ENCODE measurements at places on chromosomes 7 and 10.

GRCh38 chr10:54903745-54904144, 102.7 kb upstream of the PCDH15 start:
- no peak for DNase-seq

DNA sequence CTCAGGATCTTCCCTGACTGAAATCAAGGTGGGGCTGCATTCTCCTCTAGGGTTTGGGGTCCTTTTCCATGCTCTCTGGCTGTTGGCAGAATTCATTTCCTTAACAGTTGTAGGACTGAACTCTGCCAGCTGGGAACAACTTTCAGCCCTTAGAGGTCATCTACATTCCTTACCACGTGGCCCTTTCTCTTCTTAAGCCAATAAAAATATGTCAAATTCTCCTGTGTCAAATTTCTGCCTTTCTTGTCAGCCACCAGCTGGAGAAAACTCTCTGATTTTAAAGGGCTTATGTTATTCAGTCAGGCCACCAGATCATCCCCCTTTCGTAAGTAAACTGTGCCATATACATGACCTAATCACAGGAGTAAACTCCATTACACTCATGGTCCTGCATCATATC, 95.3 kb upstream of the IL6 start:
- no peak for DNase-seq

- DNase-seq = peak; percentile 66
These were observed 225.2 kb upstream of the PRSS58 start for GRCh38 chr7:142482891-142483658.

DNA sequence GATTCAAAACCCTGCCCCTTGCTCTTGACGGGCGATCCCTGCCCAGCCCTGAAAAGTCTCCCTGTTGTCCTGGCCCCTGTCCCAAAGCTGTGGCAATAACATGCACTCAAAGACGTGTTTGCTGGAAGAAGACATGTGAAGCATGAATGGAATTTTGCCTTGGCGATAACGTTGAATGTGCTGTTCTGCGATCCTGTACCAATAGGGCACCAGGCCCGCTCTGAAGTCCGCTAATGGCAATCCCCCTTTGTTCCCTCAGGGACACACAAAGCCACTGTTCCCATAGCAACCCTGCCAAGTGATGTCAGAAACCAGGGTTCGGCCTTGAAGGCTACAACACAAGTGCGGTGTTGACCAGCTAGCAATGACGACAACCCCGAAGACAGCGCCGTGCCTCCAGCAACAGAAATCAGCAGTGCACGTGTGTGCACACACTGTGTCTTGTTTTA, 284.6 kb downstream of the KLF6 start:
- peak; percentile 37 for DNase-seq

GRCh38 chr7:143256932-143257331, 6.3 kb upstream of the GSTK1 start:
- no peak for DNase-seq

DNA sequence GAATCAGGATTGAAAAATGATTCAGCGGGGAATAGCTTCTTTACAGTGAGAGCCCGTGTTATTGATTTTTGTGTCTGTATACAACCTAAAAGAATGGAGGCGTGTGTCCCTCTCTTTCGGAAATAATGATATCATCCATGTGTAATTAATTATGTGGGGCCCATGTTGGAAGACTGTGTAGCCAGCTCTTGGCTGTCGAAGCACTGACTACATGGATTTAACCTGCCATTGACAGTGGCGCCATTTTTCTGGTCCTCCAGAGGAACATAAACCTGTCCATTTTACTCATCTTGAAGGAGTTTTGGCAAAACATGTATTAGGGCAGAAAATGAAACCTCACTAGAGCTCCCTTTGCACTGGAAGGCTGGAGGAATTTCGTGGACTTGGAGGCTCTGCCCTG, 119.6 kb downstream of the ITIH5 start:
- no peak for DNase-seq

DNA sequence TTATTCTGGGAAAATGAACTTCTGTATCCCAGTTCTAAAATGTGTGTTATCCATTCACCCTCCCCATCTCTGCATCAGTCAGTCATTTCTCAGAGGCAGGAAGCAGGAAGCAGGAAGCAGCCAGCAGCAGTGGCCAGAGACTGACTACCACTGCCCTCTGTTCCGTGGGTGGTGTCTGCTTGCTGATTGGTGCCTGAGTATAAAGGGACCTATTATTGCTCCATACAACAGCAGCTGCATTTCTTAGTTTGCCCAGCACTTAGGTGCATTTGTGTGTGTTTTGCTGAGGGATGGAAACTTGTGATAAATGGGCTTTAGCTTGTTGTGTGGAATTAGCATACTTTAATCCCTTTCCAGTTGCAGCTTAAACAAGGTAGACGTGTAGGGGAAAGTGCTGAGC, 582.2 kb downstream of the SORCS1 start:
- DNase-seq = no peak

- no peak for DNase-seq
These were observed 24.5 kb downstream of the VSTM4 start for GRCh38 chr10:49090696-49091380.

- no peak for DNase-seq
These were observed 65.1 kb downstream of the MINDY3 start for GRCh38 chr10:15795036-15795792.

GRCh38 chr10:59904426-59905065, 1.8 kb downstream of the CCDC6 start:
- no peak for DNase-seq

- no peak for DNase-seq
These were observed 246.1 kb downstream of the CREB5 start for GRCh38 chr7:28658381-28658780.

DNA sequence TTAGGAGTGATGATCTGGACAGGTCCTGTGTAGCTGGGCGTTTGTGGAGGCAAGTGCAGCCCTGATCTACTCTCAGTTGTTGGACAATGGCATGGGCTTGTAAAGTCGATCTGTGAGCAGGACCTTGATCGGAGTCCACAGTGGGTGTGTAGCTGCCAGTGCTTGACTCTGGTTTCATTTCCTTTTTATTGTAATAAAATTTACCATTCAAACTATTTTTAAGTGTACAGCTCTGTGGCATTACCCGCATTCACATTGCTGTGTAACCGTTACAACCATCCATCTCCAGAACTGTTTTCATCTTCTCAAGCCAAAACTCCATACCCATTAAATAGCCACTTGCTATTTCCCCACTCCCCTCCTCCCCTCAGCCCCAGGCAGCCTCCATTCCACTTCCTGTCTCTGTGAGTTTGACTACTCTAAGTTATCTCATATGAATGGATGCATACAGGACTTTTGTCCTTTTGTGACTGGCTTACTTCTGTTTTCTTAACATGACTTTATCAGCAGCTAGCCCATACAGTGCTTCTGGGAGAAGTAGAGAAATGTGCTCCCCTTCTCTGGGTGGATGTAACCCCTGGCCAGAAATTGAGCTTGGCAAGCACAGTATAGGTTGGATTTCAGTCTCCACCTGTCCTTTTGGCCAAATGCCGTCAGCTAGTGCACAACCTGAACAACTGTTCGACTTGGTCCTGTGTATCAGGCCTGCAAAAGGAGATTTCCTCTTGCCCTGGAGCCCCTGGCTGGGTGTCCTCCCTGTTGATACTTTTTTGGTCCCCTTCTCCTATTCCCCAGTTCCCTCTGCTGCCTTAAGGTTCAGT, 180.0 kb downstream of the LRMDA start:
- DNase-seq = no peak

DNA sequence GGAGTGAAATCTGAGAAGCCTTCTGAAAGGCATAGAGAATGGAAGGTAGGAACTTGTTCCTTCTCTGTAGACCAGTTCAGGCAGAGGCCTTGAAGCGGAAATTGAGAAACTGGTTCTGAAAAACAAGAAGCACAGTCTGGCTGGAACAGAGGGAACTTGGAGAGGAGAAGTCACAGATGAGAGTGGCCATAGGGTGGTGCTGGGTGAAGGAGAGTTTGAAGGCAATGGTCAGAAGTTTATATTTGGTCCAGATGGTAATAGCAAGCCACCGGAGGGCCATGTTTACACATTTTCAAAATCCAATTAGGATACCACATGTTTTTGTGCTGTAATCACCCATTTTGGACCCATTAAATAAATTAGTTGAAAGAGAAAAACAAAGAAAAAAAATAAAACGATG, 692.5 kb downstream of the INHBA start:
- DNase-seq = peak; percentile 54

GRCh38 chr10:14665865-14666857, 108.5 kb downstream of the FAM107B start:
- no peak for DNase-seq

GRCh38 chr10:80741278-80741677, 203.6 kb downstream of the SH2D4B start:
- DNase-seq = no peak

- DNase-seq = no peak
These were observed 398.1 kb downstream of the CDC14C start for GRCh38 chr7:49322476-49322875.

DNA sequence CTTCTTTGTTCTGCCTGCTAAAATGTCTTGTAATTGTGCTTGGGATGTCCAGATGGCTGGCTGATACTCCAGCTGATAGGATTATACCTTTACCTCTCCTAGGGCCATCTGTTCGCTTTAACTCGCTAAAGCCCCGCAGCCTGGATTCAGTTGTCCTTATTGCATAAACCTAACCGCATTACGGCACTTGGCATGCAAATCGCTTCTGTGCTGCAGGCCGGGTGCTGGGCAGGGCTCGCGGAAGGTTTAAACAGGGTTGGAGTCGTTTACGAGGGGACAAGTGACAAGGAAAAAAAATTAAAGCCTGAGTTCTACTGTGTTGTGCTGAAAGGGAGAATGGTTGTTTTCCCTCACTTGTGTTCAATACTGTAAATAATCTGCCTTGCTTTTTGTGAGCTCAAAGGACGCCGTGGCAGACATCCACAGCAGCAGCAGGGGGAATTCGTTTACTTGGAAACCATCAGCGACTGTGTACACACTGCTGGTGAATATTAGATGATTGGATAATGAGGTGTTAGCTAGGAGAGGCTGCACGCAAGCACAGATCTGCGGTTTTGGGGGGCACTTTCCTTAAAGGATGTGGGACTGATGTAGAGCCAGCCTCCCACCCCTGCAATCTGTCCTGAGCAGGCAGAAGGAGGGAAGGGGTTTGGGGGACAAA, 93.0 kb downstream of the EBF3 start:
- DNase-seq = peak; percentile 44

- DNase-seq = no peak
These were observed 427.8 kb downstream of the DNAJB9 start for GRCh38 chr7:108997480-108997879.

- DNase-seq = no peak
These were observed 316.6 kb upstream of the KIAA1217 start for GRCh38 chr10:23892296-23892695.

- no peak for DNase-seq
These were observed 161.9 kb downstream of the HGF start for GRCh38 chr7:81607987-81608386.

DNA sequence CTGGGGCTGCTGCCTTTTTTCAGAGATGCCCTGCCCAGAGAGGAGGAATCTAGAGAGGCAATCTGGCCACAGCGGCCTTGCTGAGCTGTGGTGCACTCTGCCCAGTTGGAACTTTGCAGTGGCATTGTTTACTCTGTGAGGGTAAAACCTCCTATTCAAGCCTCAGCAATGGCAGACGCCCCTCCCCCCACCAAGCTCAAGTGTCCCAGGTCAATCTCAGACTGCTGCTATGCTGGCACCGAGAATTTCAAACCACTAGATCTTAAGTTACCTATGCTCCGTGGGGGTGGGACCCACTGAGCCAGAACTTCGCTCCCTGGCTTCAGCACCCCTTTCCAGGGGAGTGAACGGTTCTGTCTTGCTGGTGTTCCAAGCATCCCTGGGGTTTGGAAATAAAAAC, 77.2 kb downstream of the EXOC4 start:
- DNase-seq = no peak

- no peak for DNase-seq
These were observed 18.8 kb downstream of the CAV1 start for GRCh38 chr7:116543664-116544063.

GRCh38 chr7:121961089-121961867, 88.3 kb downstream of the PTPRZ1 start:
- DNase-seq = no peak

GRCh38 chr10:55782181-55782580, 578.9 kb downstream of the ZWINT start:
- DNase-seq = no peak

DNA sequence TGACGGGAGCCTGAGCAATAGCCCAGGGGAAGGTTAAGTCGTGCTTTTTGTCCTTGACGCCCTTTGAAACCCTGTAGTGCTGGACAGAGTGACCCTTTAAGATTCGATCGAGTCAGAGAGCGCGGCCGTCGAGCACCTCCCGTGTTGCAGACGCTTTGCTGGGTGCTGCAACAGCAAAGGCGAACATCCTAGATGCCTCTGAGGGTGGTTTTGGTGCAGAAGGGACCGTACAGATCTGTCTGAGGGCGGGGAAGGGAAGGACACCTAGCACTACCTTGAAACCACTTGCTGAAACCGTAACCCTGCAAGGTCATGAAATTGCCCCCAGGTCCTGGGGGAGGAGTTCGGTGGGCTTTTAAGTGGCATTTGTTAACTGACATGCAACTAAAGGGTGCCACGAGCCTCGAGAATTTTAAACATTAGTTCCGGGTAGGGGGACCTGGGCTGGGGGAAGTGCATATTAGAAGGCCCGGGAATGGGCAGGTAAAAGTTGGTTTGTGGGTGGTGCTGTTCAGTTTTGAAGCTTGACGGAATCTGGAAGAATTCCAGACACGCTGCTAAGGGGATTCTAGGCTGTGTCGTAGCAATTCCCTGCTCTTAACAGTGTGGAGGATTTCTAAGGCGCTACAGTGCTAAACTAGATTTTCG, 786 bp downstream of the ATP5F1C start:
- DNase-seq = no peak

- no peak for DNase-seq
These were observed 88.4 kb upstream of the SMNDC1 start for GRCh38 chr10:110392868-110393740.

Data from tibial nerve (tissue), 4 donors.